Activated CD4-positive, alpha-beta T cell treated with anti-CD3 and anti-CD28 coated beads for 36 hours (primary cell): ENCODE measurements at places on chromosomes 13 and 19. TPM values are rescaled to one million over a fixed set of nuclear protein-coding genes. Genes with fewer than 3 reads are reported as not detected.
A peak's percentile ranks its signal among the peaks of the same experiment; 100 is the strongest.

DNA sequence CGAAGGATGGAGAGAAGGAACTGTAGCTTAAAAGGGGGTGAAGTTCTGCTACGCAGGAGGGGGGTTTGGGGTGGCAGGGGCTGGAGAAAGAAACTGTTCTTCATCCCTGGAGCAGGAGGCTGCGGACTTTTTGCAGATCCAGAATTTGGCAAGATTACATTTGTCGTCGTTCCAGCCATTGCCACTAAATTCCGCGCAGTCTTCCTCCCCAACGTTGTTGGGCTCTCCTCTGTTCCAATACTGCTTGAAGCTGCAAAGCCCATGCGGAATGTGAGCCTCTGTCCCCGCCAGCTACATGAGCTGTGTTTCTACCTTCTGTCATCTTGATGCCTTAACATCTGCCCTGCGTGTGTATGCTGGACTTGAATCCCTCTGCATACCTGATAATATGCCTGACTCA lies 4.3 kb downstream of the CD209 start:
- no peak for DNase-seq

- DNase-seq, result peak; percentile 99
Observed at GRCh38 chr19:51394050-51394836, 3.9 kb upstream of the C19orf84 start.

DNA sequence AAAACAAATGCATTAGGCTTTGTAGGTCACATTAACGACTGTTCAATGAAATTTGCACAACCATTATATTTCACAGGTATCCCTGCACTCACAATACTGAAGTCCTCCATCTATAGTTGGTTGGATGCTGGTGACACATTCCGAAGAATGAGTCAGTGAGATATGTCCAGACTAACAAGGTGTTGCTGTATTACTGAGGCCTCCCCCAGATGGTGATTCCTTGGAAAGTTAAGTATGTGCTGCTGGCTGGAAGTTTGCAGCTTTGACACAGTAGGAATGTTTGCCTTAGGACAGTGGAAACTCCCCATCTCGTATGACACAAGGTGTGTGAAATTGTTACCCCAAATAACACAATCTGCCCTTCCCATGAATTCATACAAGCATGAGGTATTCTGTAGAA lies 46.6 kb downstream of the FGF14 start:
- no peak for DNase-seq

DNA sequence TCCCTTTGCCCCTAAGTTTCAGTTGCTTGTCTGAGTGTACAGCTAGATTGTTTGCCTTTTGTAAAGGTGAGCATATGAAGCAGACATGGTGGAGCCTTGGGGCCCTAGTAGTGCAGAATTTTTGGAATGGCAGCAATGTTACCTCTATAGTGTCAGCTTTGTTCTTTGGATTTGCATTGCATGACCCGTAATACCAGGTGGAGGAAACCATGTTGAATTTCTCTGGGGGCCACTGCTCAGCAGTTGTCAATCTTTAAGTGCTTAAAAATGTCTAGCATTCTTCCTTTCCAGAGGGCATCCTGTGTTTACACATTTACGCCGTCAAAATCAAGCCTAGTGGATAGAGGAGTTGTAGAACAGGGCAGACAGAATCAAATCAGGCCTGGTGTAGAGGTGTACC lies 303.3 kb downstream of the ATP8A2 start:
- DNase-seq, result no peak

- DNase-seq, result no peak
Observed at GRCh38 chr13:110225609-110226574, 81.1 kb downstream of the COL4A1 start.

DNA sequence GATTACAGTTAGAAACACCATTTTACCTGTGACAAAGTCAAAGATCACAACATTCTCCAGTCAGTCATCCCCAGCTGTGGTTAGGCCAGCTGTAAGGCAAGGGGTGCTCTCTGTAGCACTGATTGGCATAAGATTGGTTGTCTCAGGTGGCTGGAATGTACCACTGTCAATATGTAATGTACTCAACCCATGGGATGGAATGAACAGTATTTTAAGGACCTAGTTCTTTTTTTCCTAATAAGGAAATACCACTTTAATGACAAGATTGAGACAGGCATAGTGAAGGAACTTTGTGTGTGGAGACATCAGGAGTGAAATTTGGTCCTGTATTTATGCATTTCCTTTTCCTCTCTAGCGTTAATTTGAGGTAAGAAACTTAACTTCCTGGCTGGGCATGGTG lies 310.7 kb downstream of the ITGBL1 start:
- no peak for DNase-seq

GRCh38 chr13:20312292-20312691 lies 80.2 kb upstream of the GJB6 start:
- no peak for DNase-seq

GRCh38 chr13:41503356-41503755 lies 46.0 kb downstream of the RGCC start:
- no peak for DNase-seq

DNA sequence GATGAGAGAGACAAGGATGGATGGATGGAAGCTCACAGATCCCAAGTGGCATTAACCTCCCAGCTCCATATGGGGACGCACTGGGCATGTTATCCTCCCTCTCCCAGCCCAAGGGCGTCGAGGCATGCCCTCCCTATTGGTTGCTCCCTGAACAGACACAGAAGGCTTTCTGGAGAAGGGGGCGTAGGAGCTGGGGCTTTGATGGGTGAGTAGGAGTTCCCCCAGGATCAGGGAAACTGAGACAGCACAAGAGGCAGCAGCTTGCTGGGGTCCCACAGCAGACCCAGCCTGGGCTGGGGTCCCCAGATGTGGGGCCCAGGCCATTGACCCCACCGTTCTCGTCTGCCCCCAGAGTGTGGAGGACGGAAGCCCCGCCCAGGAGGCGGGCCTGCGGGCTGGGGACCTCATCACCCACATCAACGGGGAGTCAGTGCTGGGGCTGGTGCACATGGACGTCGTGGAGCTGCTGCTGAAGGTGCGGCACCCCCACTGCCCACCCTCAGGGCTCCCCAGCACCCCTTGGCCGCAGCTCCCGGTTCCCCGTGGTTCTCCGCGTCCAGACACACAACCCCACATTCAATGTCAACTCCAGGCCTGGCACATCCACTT lies 7.5 kb upstream of the PIK3R2 start:
- no peak for DNase-seq

GRCh38 chr19:11612816-11613511 lies 15.7 kb downstream of the ZNF627 start:
- peak; percentile 19 for DNase-seq

- DNase-seq, result no peak
Observed at GRCh38 chr13:43139921-43140320, 116.5 kb downstream of the DNAJC15 start.

GRCh38 chr19:41919948-41920712 lies 8.1 kb downstream of the ERFL start:
- DNase-seq, result no peak

DNA sequence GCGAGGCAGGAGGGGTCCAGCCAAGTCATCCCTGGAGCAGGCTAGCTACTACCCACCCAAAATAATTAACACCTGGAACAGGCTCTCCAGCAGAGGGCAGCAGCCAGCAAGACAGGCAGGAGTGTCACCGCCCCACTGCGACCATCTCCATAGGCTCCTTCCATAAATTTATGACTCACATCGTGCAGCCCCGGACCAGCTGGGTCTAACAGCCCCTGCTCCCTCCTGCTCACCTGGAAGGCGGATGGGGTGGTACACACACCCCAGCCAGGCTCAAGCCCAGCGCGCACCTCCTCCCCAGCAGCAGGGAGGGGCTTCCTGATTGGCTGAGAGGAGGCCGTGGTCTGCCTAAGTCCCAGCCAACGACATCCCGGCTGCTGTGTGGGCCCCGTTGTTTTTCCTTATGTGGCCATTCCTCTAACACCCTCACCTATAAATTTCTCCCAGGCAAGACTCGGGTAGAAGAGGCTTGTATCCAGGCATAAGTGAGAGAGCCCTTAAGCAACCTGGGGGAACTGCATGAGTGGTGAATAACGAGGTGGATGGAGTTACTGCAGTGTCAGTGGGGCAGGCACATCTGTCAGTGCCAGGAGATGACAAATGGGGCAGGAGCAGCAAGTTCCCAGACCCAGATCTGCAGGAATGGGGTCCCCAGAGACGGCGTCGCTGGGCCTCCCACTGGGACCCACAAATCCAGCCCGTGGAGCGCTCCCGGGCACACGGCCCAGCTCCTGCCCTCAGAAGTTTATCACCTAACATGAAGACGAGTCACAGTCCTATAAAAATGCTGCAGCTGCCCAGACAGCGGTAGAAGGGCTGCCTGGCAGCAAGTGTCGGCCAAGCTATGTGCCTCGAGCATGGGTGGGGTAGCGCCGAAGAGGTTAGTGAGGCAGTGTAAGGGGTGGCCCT lies 43.1 kb downstream of the CEBPG start:
- DNase-seq, result peak; percentile 84

DNA sequence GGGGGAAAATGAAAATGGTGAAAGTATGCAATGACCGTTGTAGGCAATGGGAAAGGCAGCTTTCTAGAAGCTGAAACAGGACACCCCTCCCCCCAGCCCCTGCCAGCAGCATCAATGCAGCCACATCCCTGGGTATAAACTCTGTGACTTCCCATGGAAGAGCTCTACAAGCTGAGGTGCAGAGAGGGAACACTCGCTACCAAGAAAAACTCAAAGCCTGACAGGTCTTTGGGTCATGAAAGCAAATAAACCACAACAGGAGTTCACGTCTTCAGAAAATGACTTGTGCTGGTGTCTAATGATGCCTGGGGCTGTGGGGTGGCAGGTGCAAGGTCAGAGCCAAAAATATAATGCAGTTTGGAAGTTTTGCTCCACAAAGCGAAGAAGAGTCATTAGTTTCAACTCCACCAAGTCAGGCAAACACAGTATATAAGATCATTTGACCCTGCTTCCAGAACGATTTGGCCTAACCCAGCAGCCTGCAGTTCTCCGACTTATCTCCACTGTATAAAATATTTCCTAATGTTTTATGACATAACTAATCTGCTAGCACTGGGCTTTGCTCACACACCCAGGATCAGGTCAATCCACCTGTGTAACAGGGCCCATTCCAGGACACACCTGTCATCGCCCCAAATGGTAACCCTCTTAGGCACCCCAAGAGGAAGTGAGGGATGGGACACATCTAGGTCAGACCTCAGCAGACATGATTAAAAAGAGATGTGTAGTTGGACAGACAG lies 102.1 kb downstream of the IRS2 start:
- no peak for DNase-seq

DNA sequence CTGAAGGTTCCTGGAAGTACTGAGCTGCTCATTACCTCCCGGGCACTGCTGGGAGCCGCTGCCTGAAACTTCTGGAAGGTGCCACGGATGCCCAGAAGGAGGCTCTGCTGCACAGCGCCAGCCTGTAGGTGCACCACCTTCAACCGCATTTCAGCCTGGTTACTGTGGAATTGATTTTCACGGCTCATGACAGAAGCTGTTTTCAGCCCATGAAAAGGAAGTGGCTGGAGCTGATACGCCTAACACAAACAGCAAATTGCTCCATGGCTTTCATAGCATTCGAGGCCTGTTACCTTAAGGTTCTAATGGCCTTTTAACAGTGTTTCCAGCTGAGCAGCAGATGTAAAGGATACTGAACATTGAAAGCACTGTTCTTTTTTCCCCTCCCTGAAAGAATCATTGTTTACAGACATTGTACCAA lies 22.0 kb downstream of the GPC6 start:
- DNase-seq, result no peak

GRCh38 chr19:1269478-1270212 lies 513 bp downstream of the CIRBP start:
- peak; percentile 93 for DNase-seq

GRCh38 chr19:39916236-39916635 lies 18.2 kb downstream of the FCGBP start:
- no peak for DNase-seq

Gene WDR83
- 19.5 TPM for total RNA-seq

Gene SLC25A41
- total RNA-seq, result 0.64 TPM

Gene RGS9BP
- 0.07 TPM for total RNA-seq

Gene UTP14C
- total RNA-seq, result 7.6 TPM
